ENCODE measurements at places on chromosomes 3 and 15. TPM values are rescaled to one million over a fixed set of nuclear protein-coding genes. Genes with fewer than 3 reads are reported as not detected.

Gene CCR5
- total RNA-seq = not detected

Gene IGSF10
- total RNA-seq = not detected

Gene PLSCR4
- 43.8 TPM for total RNA-seq

Gene KCNMB3
- 1.4 TPM for total RNA-seq

Gene DUOXA2
- not detected for total RNA-seq
